GM23248 (cell line): ENCODE measurements at places on chromosomes 6 and 20. TPM values are rescaled to one million over a fixed set of nuclear protein-coding genes. Genes with fewer than 3 reads are reported as not detected.

The PAK5 gene
- polyA plus RNA-seq: not detected in 2 replicates

GRCh38 chr20:49430320-49430719 lies 52.1 kb downstream of the KCNB1 start:
- DNase-seq: no peak

DNA sequence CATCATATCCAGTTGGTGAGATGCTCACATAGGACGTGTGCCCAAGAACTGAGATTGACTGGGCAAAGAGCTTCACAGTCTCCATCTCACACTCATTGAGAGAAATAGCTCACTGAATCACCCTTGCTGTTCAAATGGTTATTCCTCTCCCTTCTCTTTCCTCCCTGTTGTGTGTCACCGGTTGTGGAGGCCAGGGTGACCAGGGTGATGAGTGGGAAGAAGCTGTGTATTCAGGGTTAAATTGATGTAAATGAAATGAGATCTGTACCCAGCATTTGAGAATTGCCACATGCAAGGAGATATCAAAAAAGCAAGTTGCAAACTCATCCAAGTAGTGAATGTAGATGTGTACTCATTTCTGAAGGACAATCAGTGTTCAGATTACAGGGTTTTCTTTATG lies 36.6 kb upstream of the VAPB start:
- DNase-seq: no peak

GRCh38 chr20:59309218-59309617 lies 8.8 kb downstream of the EDN3 start:
- no peak for DNase-seq

GRCh38 chr20:25460566-25461280 lies 53.2 kb downstream of the GINS1 start:
- DNase-seq: no peak
